Effector memory CD4-positive, alpha-beta T cell (primary cell): ENCODE measurements at places on chromosomes 3 and 15.
A peak's percentile ranks its signal among the peaks of the same experiment; 100 is the strongest.

DNA sequence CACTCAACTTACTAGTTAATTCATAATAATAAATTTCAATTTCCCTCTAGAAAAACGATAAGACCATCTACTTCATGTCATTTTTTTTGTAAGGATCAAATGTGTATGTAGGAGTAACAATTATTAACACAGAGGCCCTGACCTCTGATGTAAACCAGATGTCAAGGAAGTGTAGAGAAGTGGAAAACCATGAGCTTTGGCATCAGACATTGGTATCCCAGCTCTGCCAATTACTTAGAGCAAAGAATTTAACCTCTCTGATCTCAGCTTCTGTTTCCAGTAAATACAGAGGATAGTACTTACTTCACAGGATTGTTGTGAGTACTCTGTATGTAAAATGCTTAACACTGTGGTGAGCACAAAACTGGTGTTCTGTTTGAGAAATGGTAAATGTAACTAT is 17.5 kb downstream of the AQR start:
- DNase-seq, result no peak

- DNase-seq, result no peak
These were observed 563.2 kb downstream of the GBE1 start for GRCh38 chr3:81198216-81198615.

DNA sequence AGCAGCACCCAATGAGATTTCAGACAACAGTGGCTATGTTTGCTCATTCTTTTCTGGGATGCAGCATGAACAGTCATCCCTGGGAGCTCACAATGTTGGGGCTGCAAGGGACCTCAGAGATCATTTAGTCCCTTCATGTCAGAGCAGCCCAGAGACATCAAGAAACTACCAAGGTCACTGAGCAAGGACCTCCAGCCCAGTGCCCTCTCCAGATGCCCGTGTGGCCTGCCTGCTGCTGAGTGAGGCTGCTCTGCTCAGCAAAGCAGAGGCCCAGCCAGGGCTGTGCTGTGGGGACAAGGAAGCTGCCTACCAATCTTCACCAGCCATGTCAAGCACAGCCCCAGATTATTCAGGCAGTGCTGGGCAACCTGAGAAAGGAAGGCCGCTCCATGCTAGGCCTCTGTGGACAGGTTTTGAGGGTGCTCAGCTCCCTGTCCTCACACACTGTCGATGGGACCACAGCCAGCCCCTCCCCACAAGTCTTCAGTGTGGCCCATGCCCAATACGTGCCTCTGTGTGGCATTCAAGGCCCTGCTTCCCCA is 99.7 kb downstream of the DAPK2 start:
- no peak for DNase-seq

DNA sequence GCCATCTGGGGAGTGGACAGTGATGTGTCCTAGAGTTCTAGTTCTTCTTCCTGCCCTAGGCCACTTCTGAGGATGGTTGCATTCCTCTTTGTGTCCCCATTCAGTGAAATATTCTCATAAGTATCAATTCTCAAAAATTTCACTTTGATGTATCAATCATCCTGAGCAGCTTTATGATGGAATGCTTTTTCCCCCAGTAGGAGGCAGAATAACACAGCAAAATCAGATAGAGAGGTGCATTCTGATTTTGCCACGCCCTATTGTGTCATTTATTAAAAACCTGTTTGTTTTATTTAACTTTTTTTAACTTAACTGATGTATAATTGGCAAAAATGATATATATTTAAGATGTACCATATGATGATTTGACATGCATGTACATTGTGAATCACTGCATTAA is 656.0 kb upstream of the GRM7 start:
- DNase-seq, result no peak

GRCh38 chr3:156216852-156217251 is 96.5 kb downstream of the KCNAB1 start:
- no peak for DNase-seq

DNA sequence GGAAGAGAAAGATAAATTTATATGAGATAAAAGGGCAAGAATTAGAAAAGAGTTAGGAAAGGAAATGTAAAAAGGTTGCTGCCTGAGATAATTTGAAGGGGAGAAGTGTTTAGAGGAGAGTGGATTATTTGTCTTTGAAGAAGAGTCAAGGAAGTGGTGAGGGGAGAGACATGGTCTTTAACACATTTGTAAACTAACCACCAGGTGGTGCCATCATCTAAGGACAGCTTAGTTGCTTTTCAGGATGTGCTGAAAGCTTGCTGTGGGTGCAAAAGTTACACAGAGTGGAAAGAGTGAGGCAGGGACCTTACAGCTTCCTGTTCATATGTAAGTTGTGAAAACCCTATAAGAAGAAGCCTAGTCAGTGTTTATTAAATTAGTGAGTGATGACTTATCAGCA is 114.1 kb upstream of the DNAJC19 start:
- no peak for DNase-seq

- DNase-seq, result peak; percentile 86
These were observed at the start of the genes MST1 and RNF123 for GRCh38 chr3:49689046-49689907. Gene MST1 (minus strand): TSS chr3:49689474. CDS start chr3:49688691, 783 bp downstream. Gene RNF123 (plus strand): TSS chr3:49689557. CDS start chr3:49691166, 1,609 bp downstream.

DNA sequence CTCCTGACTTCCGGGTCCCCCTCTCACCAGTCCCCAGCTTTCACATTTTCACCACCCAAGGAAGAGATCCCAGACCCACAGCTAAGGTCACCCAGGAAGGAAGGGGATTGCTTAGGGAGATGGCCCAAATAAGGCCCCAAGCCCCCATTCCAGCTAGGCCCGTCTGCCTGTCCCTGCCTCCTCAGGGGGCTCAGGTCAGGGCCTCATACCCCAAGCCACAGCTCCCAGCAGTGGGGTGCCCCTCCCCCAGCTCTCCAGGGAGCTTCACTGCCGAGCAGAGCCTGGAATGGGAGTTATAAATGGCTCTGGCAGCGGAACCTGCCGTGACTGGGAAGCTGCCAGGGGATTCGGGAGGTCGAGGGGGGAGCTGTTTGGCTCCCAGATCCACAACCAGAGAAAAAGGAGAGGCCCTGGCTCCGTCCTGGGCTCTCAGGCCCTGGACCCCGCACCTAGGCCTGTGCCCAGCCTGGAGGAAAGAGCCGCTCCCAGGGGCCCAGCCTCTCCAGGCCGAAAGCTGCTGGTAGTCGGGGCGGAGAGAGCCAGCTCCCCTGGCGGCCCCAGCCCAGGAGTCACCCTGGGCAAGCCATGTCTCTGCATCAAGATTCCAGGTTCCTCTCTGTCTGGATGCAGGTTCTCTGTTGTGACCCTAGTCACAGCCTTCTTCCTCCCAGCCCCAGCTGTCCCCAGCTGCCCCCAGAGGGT is 550 bp downstream of the CCDC9B start:
- no peak for DNase-seq

DNA sequence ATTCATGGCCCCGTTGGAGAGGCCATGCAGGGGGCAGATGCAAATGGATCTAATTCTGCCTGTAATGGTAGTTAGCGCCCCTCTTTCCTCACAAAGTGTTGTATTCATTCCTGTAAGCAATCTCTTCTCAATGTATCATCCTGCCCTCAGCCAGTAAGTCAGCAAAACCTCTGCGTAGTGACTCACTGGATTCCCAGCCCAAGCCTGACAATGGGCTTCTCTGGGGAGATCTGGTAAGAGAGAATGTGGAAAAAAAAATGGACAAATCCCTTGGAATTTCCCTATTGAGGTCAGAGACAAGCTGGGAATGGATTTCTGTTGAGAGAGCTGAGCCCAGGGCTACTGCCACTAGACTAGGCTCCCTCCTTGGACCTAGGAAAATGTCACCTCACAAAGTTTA is 25.4 kb downstream of the ADPGK start:
- DNase-seq, result no peak

GRCh38 chr15:77030928-77031375 is 36.0 kb downstream of the PSTPIP1 start:
- no peak for DNase-seq

GRCh38 chr15:61035311-61035710 is 193.8 kb downstream of the RORA start:
- DNase-seq, result no peak

- DNase-seq, result no peak
These were observed 137.0 kb upstream of the CRBN start for GRCh38 chr3:3316521-3316920.

- no peak for DNase-seq
These were observed 14.2 kb upstream of the MAGI1 start for GRCh38 chr3:66052721-66053549.

GRCh38 chr3:40912461-40912860 is 286.8 kb upstream of the CTNNB1 start:
- no peak for DNase-seq

DNA sequence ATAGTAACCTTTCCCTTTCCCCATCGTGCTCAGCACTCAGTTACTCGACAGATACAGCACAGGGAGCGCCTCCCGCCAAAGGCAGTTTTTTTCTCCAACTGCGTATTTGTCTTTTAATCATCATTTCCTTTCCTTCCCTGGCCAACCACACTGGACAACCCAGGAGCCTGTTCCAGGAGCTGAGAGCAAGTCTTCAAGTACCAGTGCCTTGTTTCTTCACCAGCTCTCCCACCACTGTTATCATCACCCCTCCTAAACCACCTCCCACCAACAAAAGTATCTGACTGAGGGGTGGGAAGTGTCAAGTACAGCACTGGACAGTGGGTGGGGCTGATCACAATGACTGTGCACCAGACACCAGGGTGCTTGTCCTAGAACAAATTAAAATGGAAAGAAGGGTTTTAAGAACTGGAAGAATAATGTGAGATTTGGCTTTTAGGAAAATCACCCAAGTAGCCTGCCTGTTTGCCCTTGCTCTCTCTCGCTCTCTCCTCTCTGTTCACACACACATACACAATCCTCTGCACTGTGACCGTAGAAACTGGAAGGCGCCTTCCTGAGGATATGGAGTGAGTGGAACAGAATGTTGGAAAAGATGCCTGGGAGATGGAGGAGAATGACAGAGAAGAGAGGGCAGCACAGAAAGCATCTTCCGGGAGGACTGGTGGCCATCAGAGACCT is 126.3 kb downstream of the TNIK start:
- no peak for DNase-seq
